ENCODE measurements at places on chromosomes 4 and X.

DNA sequence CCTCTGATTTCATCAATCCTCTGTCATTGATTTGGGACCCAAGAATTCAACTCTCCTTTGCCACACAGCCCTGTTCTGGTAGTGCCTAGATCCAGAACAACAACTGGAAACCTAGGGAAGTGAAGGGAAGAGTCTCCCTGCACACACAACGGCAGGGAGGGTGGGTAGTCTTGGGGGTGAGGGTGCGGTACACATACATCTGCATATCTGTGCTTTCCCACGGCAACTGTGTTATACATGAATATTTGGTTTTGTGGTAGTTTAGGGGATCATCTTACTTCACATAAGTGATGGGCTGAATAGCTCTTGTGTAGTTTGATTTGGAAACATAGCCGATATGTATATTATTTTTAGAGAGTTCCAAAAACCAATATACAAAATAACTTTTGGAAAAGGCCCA, 3.3 kb upstream of the PRSS12 start:
- DNase-seq, result no peak

DNA sequence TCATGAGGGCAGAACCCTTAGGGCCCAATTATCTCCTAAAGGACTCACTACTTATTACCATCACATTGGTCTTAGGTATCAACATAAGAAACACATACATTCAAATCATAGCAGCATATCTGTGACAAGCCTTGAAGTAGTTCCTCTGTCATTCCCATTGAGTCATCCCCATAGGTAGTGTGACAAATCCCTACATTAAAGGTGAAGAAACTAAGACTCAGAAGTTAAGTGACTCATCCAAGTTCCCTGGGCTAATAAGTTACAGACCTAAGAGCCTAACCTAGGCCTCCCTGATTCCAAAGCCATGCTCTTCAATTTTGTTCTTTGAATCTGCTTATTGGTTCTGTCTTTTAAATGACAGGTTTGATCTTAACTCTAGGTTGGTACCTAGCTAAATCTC, 58.2 kb downstream of the CD38 start:
- no peak for DNase-seq

- no peak for DNase-seq
Observed at GRCh38 chr4:13478131-13478530, 6.0 kb downstream of the RAB28 start.

DNA sequence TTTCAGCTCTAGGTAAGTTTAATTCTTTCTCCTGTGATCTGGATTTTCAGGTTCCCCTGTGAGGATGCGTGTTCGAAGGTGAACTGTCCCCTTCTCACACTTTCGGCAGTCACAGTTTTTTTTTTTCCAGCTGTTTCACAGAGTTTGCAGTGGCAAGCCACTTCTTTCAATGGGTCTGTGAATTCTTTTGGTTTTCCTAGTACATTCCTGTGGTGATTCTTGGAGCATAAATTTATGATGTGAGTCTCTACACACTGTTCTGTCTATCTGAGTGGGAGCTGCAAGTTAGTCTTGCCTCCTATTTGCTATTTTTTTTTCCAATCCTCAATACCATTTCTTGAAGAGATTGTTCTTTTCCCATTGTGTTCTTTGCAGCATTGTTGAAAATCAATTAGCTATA, 595.5 kb downstream of the RAPGEF2 start:
- no peak for DNase-seq

- DNase-seq, result no peak
Observed at GRCh38 chr4:124415146-124415545, 297.4 kb downstream of the ANKRD50 start.

DNA sequence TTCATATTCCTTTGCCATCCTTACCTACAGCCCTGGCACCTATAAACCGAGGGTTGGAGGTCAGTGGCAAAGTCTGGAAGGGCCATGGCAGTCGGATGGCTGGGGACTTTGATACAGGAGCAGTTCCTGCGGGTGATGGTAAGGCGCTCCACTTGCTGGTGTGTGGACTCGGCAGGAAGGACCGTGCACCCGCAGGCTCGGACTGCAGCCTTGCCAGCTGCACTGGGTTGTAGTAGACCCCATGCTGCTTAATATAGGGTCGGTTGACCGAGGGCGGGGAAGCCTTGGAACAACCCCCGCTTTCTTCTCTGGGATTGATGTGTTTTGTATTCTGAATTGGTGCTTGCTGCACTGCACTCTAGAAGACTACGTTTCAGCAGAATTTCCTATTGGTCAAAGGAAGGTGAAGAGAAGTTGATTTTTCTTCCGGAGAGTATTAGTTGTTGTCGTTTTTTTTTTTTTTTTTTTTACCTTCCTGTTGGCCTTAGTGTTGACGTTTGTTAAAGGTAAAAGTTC, 638 bp downstream of the BLTP1 start:
- DNase-seq, result peak; percentile 6

DNA sequence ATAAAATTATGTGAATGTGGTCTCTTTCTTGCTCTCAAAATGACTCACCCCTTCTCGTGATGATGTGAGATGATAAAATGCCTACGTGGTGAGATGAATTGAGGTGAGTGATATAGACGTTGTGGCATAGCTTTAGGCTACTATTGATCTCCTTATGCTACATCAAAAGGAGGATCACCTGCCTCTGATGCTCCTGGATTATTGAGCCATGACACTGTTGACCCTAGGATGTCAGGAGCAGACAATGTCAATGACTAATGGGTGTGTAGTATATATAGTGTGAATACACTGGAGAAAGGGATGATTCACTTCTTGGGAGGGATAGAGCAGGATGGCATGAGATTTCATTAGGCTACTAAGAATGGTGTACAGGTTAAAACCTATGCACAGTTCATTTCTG, 210.7 kb upstream of the PRPS2 start:
- DNase-seq, result no peak

GRCh38 chrX:50881028-50881427, 29.5 kb upstream of the BMP15 start:
- no peak for DNase-seq

- DNase-seq, result no peak
Observed at GRCh38 chrX:155334486-155335336, at the start of gene CLIC2. TSS of gene CLIC2 (minus strand) at chrX:155334614. CDS start at chrX:155334427, 187 bp downstream.

- DNase-seq, result no peak
Observed at GRCh38 chrX:40922307-40922706, 162.9 kb upstream of the USP9X start.

GRCh38 chr4:153223427-153223801, 19.2 kb downstream of the TRIM2 start:
- no peak for DNase-seq

GRCh38 chrX:41338436-41338835, 4.5 kb downstream of the DDX3X start:
- no peak for DNase-seq

DNA sequence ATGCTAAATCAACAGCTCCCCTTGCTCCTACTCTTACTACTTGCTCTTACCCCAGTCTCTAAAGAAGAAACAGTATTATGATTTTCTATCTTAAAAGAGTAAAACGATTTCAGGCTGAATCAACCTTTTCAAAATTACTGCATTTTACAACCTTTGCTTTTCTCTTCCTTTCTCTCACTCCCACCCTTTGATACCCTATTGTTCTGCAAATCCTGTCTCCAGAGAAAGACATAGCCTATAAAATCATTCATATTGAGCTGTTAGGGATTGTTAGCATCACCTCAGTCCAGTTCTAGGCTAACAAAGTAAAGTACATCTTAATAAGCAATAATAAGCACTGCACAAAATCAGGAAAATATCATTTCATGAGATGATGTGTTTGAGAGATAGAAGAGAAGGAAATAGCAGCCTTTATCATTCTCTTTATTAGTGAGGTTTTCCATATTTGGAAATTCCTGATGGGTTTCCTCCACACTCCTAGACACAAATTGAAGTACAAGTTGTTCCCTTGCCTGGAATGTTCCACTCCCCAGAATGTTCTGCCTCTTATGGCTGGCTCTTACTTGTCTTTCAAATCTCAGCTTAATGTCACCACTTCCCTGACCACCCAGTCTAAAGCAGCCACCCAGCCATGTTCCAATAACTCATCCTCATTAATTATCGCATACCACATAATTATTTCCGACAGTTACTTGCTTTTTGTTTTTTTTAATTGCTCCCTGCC, 219.7 kb downstream of the PALLD start:
- no peak for DNase-seq

GRCh38 chrX:15401378-15401777, 17.2 kb upstream of the VEGFD start:
- no peak for DNase-seq

DNA sequence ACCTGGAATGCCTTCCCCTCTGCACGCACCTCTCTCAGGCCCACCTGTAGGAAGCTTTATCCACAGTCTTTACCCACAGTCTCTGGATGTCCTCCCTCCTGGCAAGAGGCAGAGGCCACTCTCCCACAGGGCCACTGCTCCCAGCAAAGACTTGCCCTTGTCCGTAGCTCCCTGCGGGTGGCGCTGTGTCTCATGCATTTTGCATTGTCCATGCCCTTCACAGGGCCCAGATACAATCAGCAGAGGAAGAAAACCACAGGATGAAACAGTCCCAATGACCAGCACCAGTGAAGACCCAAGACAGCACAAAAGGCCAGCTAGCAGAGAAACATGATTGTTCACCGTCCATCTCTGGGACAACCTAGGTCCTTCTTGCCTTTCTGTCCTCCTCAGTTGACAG, 2.1 kb upstream of the NSG1 start:
- no peak for DNase-seq

DNA sequence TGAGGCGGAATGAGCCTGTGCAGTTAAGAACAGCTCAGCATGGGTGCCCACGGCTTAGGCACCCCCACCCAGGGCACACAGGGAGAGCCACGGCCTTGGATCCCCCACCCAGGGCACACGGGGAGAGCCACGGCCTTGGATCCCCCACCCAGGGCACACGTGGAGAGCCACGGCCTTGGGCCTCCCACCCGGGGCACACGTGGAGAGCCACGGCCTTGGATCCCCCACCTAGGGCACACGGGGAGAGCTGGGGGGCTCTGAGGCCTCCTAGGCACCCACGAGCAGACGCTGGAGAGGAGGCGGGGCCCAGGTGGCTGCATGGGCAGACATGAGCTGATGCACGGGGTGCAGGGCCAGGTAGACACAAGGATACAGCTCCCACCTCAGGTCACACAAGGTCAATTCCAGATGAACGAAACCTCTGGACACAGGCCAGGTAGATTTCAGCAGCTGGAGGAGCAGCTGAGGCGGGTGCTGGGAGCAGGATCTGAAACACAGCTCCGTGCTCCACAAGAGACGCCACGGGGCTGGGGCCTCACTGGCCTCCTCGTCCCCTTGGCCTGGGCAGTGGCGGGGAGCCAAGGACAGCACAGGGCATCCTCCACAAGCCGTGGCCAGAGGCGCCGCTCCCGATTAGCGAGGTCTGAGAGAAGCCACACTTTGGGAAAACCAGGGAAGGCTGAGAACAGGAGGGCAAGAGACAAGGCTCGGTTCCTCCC, 30.8 kb downstream of the GAK start:
- no peak for DNase-seq

GRCh38 chr4:18798123-18798522, 776.6 kb upstream of the LCORL start:
- DNase-seq, result no peak

GRCh38 chr4:100796332-100796731, 278.5 kb upstream of the EMCN start:
- no peak for DNase-seq

DNA sequence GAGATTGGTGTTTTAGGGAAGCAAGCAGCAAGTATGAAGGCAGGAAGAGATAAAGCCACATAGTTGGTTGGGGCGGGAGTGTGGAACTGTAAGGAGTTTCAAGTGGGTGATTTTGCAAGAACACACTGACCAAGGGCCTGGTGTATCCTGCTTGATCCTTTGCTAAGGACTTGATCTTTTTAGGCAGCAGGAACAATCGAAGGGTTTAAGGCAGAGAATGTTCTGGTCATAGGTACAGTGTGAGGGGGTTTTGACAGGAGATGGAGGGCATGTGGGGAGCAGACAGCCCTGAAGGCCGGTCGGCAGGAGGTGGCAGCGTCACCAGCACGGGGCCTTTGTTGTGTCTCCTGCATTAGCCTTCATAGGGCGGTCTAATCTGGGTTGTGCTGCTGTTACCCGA, 54.7 kb downstream of the FAM193A start:
- DNase-seq, result no peak

GRCh38 chrX:16487620-16488385, 162.2 kb upstream of the S100G start:
- DNase-seq, result no peak

DNA sequence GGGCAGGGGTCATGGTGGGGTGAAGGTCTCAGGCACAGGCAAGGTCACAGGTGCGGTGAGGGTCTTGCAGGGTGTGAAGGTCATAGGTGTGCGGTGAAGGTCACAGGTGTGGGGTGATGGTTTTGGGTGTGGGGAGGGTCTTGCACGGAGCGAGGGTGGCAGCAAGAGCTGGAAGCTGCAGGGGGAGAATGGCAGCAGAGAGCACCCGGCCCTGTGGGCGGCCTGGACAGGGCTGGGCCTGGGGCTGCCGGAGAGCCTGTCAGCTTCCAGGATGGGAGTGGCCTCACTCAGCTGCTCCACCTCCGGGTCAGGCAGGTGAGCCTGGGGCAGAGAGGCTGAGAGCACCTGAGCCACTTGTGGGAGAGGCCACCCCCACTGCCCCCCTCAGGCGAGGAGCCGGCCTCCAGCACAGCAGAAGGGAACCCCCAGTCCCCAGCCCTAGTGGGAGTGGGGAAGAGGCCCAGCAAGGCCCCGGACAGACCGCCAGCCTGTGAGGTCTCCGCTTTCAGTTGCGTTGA, 1.5 kb downstream of the MSANTD1 start:
- DNase-seq, result no peak
